ENCODE measurements at places on chromosomes 5 and 9.

DNA sequence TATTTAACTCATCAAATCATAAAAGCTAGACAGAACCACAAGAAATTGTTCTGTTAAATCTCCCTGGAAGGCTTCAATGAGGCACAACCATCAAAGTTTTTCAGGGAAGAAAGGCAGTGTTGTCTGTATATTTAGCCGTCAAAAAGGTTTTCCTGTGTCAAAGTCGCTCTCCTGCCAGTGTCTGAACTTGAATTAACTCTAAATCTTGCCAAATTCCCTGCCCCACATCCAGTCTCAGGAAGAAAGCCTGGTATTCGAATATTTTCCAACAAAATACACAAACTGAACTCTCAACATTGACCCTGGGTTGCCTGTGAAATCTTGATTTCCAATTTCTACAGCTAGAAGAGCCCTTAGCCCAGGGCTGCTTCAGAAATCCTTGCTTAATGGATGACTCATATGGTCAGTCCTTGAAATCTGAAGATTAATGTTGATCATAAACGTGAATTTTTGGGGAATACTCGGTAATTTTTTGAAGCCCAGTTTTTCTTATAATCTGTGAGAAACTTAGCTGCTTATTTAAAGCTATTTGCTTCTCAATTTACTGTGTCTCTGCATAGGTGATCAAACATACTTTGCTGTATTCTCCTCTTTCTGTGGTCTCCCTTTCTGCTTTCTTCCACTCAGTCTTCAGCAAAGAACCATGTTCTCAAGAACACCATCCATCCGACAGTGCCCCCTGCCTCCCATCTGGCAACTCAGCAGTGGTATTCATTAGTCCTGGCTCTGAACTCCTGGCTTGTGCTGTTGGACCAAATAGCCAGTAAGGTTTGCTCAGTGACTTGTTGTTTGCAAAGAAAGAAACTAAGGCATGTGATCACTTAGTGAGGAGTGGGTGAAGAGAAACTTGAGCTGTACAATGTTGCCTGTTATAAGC, 58.9 kb downstream of the NREP start:
- DNase-seq: no peak

GRCh38 chr9:98738741-98739140, 30.0 kb upstream of the GABBR2 start:
- DNase-seq: no peak

DNA sequence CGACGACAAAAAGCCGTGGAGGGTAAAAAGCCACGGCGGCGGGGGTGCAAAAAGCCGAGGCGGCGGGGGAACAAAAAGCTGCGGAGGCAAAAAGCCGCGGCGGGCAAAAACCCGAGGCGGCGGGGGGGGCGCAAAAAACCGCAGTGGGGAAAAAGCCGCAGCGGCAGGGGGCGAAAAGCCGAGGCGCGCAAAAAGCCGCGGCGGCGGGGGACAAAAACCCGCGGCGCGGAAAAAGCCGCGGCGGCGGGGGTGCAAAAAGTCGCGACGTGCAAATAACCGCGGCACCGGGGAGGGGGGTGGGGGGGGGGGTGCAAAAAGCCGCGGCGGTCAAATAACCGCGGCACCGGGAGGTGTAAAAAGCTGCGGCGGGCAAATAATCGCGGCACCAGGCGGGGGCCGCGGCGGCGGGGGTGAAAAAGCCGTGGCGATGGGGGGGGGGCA, 511.5 kb downstream of the FOXD4L5 start:
- DNase-seq: no peak

DNA sequence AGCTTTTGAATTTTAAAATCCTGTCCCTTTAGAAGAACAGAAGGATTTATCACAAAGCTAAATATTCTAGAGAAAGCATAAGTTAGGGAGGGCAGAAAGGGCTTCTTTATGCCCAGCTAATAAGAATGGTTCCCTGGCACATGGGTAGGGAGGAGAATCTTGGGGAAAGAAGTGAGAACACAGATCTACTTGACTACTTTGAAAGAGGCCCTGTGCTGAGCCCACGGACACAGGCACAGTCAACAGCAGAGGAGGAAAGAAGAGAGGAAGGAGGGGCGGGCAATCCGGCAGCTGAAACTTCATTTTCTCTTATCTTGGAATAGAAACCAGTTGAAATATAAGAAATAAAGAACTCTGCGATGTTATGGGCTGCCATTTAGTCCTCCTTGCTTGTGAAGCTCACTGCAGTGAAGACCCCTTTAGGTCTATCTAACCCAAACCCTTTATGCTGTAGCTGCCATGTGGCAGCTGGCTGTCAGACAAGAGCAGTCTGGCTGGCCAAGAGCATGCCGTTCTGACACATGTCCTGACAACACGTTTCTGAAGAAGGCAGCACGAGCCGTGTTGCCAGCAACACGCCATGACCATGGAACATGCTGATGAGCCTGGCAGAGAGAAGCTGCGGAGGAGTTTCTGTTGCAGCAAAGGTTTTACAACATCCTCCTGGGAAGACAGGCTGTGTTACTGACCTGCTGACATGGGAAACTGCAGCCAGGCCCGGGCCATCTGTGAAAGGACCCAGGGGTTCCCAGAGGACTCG, 34.2 kb downstream of the ABLIM3 start:
- DNase-seq: no peak

GRCh38 chr5:21071421-21071820, 1083.4 kb upstream of the CDH18 start:
- DNase-seq: no peak

- no peak for DNase-seq
Measured at GRCh38 chr9:8633784-8634183, 834.2 kb upstream of the DMAC1 start.

DNA sequence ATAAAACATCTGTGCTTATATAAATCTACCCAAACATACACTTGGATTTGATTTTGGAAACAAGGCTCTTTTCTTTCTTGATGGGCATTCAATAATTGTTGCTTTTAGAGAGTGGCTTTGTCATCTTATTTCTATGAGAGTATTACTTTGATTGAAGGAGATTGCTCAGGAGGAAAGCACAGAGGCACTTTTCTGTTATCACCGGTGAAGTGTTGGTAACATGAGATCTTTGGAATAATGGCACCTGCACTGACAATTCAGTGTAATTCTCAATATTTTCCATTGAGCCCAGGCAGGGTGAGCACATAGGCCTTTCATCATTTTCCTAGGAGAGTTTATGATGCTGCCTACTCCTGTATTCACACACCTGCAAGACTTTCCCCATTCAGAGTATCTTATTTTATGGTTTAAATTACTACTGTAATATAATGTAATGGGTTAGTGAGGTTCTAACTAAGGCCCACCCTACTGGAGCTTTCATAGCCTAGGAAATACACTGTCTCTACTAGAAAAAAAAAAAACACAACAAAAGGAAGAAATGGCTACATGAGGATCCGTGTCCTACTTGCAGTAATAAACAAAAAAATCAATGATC, 244.3 kb downstream of the DENND1A start:
- DNase-seq: no peak

GRCh38 chr9:126071076-126071750, 255.4 kb upstream of the MVB12B start:
- no peak for DNase-seq

- no peak for DNase-seq
Measured at GRCh38 chr5:98320343-98320742, 453.1 kb upstream of the RGMB start.

DNA sequence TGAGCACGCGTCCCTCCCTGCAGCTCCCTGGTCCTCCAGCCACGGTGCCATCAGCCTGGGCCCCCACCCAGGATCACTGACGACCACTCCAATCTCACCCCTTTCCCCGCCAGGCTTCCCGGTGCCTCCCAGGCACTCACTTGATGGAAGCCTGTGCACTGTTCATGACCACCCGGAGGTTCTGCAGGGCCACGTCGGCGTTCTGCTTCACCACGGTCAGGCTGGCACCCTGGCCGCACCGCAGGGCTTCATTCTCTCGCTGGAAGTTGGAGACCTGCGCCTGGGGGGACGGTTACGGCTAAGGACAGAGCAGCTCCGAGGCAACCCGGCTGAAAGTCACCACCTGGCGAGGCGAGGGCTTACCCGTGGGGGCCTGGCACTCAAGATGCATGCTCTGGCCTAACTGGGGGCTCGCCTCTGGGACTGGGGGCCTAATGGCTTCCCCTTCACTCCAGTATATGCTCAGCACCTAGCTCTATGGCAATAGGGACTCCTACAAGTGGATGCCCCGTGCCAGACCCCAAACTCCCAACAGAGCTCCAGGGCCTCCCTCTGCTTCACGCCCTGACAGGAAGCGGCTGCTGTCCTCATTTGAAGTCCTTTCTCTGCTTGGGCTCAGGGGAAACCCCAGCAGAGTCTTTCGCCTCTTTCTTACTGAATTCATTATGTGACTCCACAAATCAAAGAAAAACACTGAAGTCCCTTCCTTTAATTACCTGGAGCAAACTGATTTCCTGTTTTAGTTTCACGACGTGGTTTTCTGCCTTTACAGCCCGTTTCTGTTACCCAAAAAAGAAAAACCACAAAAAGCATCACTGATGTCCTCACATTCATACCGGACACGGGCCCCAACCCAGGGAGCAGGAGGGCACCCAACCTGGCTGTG, 4.2 kb upstream of the SNAPC4 start:
- DNase-seq: no peak

GRCh38 chr9:20208961-20209371, 413.3 kb downstream of the MLLT3 start:
- no peak for DNase-seq

DNA sequence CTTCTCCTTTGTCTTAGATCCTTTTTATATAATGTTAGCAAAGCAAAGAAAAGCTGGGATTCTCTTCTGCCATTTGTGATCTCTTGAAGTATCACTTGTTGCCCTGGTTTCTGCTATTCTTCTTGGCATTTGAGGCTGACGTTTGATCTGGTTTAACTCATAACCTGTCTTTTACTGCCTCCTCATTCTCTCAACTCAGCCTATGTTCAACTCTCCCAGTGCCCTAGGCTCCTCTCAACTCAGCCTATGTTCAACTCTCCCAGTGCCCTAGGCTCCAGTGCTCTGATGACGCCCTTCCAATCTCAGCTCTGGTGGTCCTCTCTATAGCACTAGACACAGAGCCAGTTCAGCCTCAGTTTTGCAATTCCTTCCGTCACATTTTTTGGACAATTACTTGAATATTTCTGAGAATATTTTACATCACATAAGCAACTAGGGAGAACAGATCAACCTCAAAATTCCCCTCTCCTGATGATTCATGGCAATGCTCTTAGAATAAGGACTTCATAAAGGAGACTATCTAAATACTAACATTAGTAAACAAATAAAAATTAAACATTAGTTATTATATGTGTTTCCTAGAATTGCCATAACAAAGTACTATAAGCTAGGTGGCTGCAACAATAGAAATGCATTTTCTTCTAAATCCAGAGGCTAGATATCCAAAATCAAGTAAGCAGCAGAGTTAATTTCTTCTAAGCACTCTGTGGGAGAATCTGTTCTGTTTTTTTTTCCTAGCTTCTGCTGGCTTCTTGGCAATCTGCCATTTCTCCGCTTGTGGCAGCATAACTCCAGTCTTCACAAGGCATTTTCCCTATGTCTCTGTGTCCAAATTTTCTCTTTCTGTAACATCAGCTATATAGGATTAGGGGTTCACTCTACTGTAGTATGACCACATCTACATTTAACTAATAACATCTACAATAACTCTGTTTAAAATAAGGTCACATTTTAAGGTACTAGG, 662.1 kb upstream of the FTMT start:
- DNase-seq: peak; percentile 58

- no peak for DNase-seq
Measured at GRCh38 chr5:123170816-123171215, 81.8 kb downstream of the PRDM6 start.

- DNase-seq: no peak
Measured at GRCh38 chr5:96657068-96657467, 5.1 kb upstream of the CAST start.

Measured in COR-L47 (cell line).